Tongue (tissue), 3 donors: ENCODE measurements at places on chromosomes 1 and 21.
A peak's percentile ranks its signal among the peaks of the same experiment; 100 is the strongest.

DNA sequence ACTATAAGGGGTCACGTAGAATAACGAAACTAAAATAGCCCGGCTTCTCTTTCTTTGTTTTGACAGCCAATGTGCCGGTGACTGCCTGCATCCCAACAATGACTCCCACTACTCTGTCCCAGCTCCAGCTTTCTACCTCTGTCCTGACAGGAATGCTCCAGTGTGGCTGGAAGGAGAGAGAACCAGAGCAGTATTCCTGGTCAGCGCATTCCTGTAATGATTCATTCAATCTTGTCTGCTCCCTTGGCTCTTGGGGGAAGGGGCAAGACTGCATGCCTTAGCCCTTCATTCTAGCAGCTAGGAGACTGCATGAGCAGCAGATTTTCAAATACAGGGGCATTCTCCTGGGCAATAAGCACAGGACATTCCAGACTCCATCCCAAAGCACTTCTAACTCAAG, 132.1 kb upstream of the PRMT6 start:
- DNase-seq = no peak

- no peak for DNase-seq
Observed at GRCh38 chr1:230332575-230333066, 93.5 kb downstream of the PGBD5 start.

GRCh38 chr1:30569384-30569783, 154.0 kb downstream of the MATN1 start:
- DNase-seq = no peak

DNA sequence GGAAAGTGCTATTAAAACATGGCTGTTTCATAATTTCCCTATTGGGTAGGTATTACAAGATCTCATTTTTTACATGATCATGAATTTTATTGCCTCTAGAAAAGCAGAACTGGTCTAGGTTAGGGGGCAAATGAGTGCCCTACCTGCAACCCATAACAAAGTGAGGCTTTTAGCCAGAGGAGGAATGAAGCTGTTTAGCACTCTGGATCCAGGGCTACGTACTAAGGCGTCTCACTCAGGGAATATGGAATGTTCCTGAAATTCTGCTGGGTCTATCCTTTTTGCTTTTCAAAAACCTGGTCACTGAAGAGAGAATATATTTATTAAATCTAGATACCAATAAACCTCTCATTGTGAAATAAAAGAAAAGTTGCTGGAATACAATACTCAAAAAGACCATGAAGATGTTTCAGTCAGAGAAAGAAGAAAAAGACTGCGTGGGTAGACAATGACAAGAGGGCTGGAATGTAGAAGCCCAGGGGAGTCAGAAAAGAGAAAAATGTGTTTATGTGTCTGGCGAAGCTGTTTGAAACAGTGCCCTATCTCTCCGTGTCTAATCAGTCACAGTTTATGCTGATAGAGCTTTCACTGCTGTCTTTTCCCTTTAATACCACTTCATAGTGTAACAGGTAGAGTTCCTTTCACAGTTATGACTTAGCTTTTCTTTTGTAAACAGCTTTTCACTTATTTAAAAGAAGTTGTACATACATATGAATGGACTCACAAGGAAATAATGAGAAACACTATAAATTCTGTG, 25.0 kb upstream of the SYDE2 start:
- no peak for DNase-seq

GRCh38 chr1:231727171-231727570, 100.6 kb downstream of the DISC1 start:
- DNase-seq = no peak

DNA sequence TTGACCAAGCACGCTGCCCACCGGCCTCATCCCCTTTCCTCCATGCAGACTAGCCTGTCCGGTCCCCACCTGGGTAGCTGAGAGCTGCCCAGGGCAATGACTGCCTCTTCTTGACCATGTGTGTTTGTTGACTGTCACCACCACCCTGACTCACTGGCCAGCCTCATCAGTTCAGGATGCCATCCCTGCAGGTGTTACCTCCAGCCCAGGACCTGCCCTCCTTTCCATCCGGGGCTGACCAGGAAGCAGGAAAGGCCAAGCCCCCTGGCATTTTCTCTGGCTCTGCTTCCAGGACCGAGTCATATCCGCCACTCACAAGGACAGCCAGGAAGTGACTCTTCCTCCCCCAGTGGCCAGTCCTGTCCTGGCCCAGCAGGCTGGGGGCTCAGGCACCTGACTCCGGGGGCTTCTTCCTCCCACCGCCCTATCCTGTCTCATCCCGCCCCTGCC, 17.1 kb downstream of the EPHA2 start:
- DNase-seq = no peak

GRCh38 chr1:164983023-164983650, 373.4 kb downstream of the LMX1A start:
- no peak for DNase-seq

GRCh38 chr1:199936441-199936840, 91.1 kb upstream of the NR5A2 start:
- DNase-seq = no peak

GRCh38 chr1:186841599-186841998, 12.8 kb downstream of the PLA2G4A start:
- DNase-seq = no peak

- no peak for DNase-seq
Observed at GRCh38 chr1:79151006-79151796, 144.7 kb upstream of the ADGRL4 start.

DNA sequence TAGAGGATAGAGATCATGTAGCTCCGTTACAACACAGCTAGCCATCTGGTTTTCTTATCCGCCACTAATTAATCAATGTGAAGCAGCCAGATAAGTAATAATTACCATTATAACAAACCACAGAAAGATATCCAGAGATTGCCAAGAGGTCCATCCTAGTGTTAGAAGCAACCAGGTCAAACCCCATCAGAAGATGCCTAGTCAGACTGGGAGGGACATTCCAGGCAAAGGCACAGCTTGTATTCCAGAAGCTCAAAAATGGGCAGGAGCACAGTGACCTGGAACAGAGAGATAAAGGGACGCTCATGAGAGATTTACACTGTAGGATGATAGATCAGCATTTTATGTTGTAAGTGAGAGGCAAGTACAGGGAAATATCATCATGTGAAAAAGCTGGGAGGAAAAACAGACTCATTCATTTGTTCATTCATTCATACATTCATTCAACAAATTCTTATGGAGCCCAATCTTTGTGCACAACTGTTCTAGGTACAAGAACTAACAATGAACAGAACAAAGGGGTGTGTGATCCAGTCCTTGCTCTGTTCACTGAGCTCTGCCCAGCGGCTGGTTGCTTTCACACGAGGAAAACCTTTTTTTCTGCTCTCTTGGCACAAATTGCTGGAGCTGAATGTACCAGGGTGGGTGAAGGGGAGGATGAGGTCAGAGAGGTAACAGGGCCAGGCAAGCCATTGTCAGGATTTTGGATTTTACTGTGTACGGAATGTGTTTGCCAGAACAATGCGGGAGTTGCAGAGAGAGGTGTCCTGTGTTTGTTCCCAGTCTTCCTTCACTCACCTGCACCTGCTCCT, 240.8 kb upstream of the FGGY start:
- DNase-seq = no peak

DNA sequence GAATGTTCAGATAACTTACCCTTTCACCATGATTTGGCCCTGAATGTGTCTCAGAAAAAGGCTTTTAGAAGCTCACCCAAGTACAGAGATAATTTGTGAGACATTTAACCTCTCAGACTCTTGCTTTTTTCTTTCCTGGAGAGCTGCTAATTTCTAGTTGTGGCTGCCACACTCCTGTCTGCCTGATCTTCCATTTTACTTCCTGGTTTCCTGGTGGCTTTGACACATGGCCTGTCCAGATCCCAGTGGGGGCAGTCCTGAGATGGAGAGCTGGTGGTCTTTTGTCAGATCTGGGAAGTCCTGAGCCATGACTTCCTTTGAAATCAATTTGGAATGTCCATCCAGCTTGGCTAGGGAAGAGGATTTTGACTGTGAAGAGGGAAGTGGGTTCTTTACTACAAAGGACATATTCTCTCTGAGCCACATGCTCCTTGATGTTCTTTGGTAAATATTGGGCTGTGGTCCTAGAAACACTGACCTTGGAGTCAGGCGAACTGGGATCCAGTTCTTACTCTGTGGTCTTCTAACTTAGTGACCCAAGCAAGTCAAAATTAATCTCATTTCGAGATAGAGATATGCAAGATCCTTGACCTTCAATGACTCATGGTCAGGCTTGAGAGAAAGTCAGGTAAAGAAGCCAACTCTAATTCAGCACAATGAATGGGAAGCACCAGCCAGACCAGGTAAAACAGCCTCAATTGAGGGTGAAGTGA, 78.0 kb upstream of the HSD17B7 start:
- DNase-seq = no peak

DNA sequence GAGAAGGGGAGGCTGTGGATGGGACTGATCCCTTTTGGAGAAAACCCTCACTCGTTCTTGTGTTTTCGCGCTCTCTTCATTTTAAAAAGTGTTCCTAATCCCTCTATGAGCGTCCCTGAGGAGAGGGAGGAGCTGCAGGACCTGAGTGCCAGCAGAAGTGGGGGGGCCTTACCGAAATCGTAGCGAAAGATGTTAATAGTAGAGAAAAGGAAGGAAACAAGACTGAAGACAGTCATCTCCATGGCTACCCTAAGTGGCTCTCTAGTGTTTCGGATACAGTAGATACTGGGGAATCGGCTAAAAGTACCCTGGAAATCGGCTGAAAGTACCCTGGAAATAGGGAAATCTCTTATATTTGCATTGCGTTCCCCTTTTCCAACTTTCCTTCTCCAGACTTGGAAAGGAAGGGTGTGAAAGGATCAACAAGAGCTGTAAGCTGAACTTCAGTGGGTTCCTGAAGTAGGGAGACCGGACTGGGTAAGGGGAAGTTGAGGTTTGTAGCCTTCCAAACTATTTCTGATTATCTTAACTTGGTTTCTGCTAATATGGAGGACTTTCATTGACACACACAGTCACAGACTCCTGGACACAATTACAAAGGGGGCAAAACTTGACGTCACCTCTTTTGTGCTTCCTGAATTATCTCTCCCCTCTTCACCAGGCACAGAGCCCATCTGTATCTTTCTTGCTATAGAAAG, 486 bp upstream of the DSTYK start:
- no peak for DNase-seq

GRCh38 chr1:114181356-114181755, 27.7 kb upstream of the SYT6 start:
- DNase-seq = no peak

DNA sequence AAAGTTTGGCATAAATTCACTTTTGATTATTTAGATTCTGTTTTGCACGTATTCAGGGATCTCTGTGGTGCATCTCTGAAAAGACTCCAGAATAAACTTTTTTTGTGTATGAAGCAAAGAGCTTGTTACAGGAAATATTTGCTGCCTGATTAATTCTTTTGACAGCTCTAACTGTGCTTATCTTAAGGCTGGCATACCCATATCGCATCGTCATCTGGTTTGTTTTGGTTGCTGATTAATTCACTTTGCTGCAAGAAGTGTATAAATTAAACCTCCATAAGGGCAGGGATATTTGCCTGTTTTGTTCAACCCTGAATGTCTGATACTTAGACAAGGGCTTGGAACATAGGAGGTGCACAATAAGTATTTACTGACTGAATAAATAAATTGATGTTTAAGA, 17.5 kb upstream of the DUSP10 start:
- DNase-seq = no peak

GRCh38 chr21:27759091-27759659, 792.3 kb upstream of the ADAMTS5 start:
- no peak for DNase-seq

DNA sequence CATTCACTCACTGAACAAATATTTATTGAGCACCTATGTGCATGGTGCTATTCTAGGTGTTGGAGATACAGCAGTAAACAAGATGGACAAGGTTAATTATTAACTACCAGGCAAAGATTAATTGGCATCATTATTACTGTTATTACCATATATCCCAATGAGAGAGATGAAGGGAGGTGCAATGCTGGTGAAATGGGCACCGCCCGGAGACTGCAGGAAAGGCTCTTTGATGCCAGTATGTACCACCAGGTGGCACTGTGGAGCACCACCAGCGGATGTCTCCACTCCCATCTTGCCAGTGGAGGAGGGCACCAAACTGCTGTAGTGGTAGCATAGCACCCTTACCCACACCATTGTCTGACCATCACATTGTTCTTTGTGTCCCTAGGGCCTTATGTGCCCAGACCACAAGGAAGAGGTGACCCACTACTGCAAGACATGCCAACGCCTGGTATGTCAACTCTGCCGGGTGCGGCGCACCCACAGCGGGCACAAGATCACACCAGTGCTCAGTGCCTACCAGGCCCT, 3.0 kb downstream of the TRIM46 start:
- peak; percentile 90 for DNase-seq

DNA sequence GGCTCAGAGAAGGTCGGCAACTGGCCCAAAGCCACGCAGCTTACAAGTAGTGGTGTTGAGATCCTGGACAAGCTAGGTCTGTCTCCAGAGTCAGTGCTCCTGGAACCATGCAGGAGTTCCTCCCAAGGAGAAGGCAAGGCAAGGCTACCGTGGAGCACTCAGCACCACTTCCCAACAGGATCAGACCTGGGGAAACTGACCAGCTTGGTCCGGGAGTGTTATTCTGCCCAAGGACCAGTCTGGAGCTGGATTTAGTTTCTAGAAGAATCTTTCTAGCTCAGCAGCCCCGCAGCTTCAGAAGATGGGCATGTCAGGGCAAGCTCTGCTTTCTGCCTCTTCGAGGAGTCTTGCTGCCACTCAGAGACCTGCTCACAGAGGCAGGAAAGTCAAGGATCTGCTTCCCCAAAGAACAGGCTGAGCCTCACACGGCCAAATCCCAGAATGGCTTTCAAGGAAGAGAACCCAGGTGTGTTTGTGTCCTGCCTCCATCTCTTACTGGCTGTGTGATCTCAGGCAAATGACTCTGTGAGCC, 302.8 kb downstream of the MATN1 start:
- DNase-seq = peak; percentile 10

DNA sequence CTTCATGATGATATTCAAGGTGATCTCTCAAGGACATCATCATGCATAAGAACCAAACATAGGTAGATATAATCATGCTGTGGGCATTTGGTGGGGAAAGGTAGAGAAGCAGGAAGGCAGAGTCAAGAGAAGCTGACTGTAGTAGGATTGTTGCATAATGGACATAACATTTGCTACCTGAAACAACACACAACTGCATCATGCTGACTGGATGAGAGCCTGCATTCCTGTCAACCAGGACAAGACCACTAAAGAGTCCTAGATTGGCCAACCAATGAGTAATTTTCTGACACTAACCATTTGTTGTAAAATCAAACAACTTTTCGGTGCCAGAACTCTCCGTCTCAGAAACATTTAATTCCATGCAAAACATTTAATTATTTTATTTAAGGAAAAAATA, 377.2 kb downstream of the PLPP3 start:
- DNase-seq = no peak

- DNase-seq = no peak
Observed at GRCh38 chr1:1290238-1290731, 10.0 kb downstream of the SCNN1D start.

GRCh38 chr1:64891448-64891825, 74.9 kb downstream of the JAK1 start:
- DNase-seq = peak; percentile 34

DNA sequence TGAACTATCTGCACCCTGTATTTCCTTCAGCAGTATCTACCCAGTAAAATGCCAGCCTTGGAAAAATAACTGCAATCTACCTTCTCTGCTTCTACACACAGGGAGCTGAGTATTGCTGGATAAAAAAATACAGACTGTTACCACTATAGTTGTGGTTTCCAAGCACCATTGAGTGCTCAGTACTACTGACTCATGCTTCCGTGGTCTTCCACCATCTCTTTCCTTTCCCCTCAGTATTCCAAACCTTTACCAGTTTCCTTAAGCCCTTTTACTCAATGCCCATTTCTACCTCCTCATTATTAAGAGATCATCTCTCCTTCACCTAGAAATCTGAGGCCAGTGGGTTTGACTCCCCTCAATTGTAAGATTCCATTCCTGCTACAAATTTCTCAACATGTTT, 23.8 kb downstream of the GLMN start:
- DNase-seq = no peak
